ENCODE measurements at places on chromosomes 12 and 14.

DNA sequence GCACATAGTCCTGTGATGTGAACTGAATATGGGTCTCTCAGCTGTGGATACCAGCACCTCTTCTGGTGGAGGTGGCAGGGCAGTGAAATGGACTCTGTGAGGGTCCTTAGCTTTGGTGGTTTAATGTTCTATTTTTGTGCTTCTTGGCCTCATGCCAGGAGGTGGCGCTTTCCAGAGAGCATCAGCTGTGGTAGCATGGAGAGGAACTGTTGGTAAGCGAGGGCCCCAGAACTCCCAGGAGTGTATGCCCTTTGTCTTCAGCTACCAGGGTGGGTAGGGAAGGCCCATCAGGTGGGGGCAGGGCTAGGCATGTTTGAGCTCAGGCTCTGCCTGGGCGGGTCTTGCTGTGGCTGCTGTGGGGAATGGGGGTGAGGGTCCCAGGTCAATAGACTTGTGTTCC is 241.7 kb downstream of the AEBP2 start:
- DNase-seq = no peak

DNA sequence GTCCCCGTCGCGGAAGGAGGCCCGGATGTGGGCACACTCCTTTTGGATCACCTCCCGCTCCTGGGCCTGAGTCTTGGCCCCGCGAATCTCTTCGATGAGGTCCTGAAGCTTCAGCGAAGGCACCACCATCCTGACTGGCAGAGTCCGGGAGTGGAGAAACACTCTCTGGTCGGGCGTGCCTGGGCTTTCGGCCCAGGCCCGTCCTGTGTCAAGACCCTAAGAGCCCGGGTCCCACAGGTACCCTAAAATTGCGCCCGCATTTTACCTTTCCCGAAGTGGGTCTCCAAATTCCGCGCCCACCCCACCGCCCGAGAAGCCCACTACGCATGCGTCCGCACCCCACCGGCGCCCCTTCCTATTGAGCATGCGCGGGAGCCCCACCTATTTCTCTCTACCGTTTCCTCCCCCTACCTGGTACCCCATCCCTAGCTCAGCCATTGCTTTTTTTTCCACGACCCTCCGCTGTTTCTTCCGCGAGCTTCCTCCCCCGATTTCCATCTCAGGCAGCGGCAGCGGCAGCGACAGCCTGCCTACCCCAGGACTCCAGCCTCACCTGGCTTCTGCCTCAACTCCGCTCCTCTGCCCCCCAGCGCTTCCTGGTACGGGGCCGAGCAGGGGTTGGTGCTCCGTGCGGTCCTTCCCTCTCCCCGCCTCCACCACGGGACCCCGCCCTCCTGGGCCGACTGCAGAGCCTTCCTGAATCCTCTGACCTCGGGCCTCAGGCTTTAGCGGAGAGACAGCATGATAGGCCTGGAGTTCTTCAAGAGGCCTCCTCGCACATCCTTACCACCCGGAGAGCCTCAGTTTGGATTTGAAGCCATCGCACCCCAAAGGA is at the start of gene AP1G2:
TSS of gene AP1G2 (minus strand) at position 606 of the 835 bp plus-strand sequence. CDS start at position 129, 477 bp downstream.
- peak; percentile 89 for DNase-seq

DNA sequence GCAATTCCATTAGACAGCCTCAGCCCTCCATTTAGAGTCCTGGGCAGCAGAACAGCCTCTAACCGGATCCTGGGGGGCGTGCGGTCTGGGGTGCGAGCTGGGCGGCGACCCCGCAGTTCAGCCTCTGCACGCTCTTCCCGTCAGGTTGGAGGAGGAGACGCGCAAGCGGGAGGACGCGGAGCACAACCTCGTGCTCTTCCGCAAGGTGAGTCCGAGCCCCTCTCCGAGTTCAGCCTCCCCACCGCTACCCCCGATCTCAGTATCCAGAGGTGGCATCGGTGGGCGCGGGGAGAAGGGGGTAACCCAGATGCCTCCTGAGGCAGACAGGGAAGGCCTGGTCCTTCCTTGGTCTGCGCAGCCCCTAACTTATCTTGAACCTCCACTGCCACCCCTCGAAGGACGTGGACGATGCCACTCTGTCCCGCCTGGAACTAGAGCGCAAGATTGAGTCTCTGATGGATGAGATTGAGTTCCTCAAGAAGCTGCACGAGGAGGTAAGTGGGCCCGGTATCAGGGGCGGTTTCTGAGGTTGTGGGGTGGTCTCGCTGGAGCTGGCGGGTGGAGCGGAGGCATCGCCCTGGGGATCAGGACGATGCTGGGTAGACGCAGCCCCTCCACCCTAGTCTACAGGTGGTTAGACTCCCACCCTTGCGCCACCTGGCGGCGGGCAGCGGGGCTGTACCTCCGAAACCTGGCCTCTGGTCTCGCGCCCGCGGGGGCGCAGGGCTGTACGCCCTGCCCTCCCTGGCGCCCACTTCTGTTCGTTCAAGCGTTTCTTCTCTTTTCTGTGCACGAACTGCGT is 1.3 kb downstream of the PRPH start:
- DNase-seq = peak; percentile 69

- DNase-seq = no peak
Measured at GRCh38 chr12:82326905-82327503, 31.2 kb downstream of the CCDC59 start.

DNA sequence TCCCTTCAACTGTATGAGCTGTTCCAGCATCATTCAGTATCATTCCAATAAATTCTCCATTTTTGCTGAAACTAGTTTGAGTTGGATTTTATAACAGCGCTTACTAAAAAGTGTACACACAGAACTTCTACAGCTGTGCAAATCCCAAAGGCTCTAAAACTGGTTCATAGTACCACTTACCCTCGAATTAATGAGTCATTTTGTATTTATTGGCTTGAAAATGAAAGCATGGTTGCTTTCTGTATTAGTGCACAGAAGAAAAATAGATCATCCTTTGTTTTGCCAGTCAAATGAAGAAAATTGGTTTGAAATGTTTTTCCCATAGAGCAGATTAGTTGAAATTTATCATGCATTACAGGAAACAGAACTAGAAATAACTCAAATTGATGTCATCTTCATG is 268.3 kb upstream of the CPNE8 start:
- DNase-seq = no peak

DNA sequence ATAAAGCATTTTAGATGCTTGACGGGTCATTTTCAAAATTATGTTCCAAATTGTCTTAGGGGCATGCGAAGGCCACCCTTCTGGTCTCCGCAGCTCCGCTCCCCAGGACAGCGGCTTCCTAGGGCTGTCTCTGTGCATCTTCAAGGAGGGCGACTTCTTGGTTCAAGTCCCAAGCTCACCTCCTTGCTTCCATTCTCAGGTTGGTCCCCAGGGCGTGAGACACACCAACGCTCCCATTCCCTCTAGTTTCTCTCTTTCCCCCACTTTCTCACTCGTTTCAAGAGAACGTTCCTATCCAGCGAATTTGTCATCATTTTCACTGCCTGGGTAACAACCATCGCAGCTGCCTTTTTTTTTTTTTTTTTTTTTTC is 109.4 kb upstream of the CCND2 start:
- DNase-seq = no peak

DNA sequence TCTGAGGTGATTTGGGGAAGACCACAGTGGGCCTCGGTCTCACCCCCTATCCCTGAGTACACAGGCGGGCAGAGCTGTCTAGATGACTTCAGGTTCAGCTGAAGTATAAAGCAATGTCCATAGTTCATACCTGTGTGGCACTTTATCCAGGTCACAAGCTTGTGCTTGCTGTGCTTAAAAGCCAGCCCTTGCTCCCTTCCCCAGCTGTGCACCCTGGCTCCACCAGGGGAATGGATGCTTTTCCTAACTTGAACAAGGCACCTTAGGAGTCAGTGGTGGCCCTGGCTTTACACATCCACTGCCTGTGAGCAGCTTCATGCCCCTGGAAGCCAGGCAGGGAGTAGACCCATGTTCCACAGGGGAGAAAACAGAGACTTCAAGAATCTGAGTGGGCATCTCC is 5.5 kb downstream of the CARMIL3 start:
- DNase-seq = peak; percentile 25

DNA sequence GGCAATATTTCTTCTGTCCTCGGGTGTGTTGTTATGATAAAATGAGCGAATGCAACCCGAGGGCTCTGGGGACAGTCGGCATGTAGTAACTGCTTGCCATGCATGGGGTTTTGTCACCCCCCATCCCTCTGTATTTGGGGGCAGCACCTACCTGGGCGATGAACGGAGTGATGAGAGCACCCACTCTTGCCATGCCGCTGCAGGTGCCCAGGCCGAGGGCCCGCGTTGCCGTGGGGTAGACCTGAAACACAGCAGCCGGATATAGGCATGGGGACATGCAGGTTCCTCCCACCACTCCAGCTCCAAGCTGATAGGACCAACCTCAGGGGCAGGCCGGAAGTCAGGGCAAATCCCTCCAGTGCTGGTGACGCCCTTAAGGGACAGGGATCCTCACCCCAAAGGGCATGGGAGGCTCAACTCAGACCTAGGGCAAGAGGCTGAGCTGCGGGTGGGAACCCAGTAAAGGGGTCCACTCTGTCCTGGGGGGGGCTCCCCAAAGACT is 35.8 kb downstream of the DAO start:
- DNase-seq = no peak

- DNase-seq = no peak
Measured at GRCh38 chr14:24891987-24892496, 157.9 kb downstream of the STXBP6 start.

- no peak for DNase-seq
Measured at GRCh38 chr14:33065634-33066033, 127.0 kb downstream of the NPAS3 start.

DNA sequence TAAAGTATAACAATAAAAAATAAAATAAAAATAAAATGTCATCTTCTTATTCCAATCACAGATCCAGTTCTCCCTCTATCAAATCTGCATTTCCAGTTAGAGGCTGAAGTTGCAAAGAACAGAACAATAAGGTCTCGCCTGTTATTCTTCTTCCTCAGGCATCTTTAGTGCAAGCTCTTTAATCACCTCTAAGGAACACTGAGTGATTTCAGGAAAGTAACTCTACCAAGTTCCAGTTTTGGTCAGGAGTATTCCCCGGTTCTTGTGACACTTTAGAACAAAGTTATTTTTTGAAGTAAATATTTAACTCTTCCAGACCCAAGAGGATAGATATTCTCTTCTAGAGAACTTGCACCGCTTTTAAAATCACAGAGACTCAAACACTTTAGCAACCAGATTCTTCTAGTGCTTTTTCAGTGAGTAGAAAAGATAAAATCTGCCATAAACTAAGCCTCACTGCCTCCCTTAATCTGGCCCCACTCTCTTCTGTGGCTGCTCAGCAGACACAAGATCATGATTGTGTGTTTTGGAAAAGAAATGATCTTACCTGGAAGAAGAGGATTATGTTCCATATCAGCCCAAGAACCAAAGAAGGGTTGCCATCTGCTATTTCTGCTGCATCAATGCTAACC is 57.9 kb upstream of the DICER1 start:
- DNase-seq = no peak

DNA sequence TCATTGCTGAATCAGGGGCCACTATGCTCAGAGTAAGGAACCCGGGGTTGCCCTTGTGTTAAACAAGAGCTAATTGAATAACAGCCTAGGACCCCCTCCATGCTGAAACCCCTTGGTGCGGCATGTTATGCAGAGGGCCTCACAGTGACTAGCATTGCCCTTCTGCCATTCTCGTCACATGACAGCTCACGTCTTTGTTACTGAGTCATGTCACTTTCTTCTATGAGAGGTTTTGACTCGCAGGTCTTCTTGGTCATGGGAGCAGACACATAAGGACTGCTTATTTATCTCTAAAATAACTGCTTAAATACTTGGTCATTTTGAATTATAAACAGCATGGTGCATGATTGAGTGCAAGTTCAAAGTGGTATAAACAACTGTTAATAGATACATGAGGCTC is 24.9 kb downstream of the TCTN1 start:
- no peak for DNase-seq

DNA sequence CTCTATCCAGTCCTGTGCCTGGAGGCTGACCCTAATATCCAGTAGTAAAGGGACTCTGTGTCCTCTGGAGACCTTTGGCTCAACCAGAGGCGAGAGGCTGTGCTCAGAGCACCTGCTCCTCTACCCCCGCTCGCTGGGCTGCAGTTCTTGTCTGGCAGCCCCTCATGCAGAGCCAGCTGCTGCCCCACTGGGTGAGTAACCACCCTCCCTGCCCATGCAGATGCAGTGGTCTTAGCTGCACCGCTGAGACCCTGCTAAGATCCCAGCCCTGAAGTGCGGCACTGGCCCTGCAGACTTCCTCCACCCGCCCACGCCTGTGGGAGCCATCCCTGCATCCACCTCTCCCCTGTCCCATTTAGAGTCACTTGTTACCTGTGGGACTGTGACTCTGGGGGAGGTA is 347.5 kb upstream of the SFSWAP start:
- DNase-seq = no peak

GRCh38 chr12:4148418-4149056 is 125.0 kb upstream of the CCND2 start:
- peak; percentile 63 for DNase-seq

GRCh38 chr14:92524602-92525185 is 11.1 kb downstream of the RIN3 start:
- no peak for DNase-seq

GRCh38 chr14:33859306-33859705 is 91.6 kb downstream of the EGLN3 start:
- no peak for DNase-seq

DNA sequence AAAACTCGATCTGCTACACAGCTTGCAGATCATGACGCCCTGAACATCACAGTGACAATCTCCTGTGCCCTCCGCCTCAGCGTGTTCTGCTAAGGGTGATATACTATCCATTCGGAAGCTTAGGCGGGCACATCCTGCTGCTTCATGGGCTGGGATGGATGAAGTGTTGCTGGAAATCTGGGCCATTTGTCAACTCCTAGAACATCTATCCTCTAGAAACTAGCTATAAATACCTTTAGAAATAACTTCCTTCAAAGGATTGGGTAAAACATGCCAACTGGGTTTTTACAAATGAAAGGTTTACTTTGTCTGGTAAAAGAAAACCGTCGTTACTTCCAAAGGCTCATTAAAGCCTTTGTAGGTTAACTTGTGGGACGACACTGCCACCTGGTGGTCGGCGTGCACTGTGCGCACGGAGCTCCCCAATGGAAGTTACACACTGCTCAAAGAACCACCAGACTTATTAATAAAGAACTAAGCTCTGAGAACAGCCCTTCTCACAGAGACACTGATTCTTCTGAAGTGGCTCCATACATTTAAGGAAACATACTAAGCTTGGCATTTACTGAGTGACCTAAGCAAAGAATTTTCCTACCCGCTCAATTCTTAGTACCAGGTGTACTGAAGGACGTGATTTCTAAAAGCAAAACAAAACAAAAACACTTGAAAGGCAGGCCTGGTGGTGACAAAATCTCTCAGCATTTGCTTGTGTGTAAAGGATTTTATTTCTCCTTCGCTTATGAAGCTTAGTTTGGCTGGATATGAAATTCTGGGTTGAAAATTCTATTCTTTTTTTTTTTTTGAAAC is 21.6 kb upstream of the CACNA2D4 start:
- DNase-seq = peak; percentile 90

DNA sequence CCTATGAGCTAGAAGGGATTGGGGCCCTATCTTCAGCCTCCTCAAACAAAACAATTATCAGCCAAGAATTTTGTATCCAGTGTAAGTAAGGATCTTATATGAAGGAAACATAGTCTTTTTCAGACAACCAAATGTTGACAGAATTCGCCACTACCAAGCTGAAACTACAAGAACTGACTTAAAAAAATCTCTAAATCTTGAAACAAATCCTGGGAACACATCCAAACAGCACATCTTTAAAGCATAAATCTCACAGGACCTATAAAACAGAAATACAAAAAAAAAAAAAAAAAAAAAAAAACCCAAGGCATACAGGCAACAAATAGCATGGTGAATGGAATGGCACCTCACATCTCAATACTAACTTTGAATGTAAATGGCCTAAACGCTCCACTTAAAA is 41.3 kb upstream of the LMNTD1 start:
- DNase-seq = no peak
